Stimulated activated CD8-positive, alpha-beta memory T cell treated with anti-CD3 and anti-CD28 coated beads, Interleukin-4, amount 100 ng/mL, for 4 hours (primary cell): ENCODE measurements at places on chromosomes 4 and X.

DNA sequence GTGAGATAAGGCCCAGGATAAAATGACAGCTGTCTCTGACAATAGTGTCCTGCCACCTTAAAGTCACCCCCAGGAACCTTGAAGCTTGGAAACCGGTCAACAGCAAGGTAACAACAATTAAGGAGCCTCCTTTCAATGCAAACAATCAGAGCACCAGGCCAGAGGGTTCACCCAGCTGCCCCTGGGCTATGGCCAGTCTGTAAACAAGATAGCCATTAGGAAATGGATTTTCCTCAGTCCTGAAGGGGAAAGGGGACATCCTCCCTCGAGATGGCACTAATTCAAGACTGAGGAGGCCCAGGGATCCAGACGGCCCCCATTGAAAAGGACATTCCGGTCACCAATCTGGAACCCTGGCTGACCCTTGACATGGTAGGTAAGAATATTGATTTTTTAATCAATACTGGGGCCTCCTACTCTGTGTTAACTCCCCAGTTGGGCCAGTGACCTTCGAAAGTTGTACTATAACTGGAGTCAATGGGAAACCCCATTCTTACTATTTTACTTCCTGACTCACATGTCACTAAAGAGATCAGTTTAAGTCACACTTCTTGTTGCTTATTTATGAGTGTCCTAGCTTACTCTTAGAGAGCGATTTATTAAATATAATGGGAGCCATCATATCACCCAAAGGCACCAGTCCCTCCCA, 61.7 kb upstream of the CT45A1 start:
- no peak for DNase-seq

DNA sequence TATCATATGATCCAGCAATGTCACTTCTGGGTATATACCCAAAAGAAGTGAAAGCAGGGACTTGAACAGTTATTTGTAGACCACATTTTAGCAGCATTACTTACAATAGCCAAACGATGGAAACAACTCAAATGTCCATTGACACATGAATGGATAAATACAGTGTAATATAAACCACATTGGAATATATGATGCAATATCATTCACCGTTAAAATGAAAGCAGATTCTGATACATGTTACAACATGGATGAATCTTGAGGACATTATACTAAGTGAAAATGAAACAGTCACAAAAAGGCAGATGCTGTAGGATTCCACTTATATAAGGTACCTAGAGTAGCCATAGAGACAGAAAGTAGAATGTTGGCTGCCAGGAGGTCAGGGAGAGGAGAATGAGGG, 130.5 kb upstream of the SMAD1 start:
- DNase-seq: no peak

GRCh38 chr4:47824840-47825239, 13.0 kb downstream of the CORIN start:
- DNase-seq: no peak

DNA sequence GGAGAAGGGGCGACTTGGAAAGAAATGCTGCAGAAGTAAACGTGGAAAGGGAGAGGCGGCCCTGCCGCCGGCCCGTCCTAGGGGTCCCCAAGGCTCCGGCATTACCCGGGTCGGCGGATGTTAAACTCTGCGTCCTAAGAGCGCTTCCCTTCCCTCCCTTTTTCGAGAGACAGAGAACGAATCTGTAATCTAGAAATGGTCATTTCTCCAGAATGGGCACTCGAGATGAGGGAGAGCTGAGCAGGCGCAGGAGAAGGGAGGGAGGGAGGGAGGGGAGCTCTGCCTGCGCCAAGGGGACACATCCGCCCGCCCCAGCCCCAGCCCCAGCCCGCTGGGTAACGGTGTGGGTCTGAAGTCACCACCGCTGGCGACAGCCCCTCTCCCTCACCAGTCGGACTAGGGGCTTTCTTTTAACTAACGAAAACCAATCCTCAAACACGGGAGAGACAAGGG, 1.7 kb downstream of the HCFC1 start:
- no peak for DNase-seq

- no peak for DNase-seq
Measured at GRCh38 chr4:111849746-111850284, 295.4 kb upstream of the FAM241A start.
